Inflammatory macrophage treated with lipopolysaccharide for 1 hour (primary cell): ENCODE measurements at places on chromosomes 13 and 19.

- DNase-seq: no peak
These were observed 6.8 kb upstream of the LRFN1 start for GRCh38 chr19:39327363-39328045.

DNA sequence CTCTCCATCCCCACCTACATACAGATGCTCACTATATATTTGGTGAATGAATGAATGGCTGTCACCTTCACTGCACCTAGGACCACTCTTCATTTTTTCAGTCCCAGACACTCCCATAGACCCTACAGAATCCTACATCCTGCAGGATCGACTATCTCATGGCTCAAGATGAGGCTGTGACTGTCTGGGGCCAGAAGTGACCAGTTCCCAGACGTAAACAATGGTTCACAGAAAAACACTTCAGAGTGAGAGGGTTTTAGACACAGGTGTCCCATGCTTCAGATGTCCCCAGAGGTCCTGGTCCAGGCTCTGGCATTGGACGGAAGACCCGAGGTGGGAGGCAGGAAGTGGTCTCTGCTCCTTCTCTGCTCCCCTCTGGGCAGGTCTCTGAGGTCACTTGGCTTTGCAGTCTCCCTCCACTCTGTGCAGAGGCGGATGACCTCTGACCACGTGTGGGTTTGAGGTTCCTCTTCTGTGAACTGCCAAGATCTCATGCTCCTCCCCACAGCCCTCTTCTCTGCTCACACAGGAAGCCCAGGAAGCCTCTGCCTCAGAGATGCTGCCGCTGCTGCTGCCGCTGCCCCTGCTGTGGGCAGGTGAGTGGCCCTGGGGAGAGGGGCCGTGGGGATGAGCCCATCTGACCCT is 24.9 kb downstream of the SIGLEC7 start:
- peak; percentile 78 for DNase-seq

DNA sequence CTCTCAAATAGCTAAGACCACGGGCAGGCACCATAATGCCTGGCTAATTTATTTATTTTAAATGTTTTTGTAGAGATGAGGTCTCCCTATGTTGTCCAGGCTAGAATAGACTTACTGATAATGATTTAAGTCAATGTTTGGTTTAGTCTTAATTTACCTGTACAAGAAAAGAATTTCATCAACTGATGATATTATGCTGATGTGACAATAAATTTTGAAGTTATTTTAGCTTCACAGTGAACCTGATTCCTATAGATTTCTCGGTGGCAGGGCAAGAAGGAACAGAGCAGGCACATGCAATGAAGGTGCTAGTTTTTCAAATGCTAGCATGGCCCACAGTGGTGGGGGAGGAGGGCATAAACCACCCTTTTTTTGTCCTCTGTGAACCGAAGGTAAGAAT is 42.6 kb upstream of the CBY2 start:
- no peak for DNase-seq

- no peak for DNase-seq
These were observed 3.0 kb downstream of the ZNF570 start for GRCh38 chr19:37472165-37472564.

GRCh38 chr13:91148098-91148497 is 199.4 kb upstream of the MIR17HG start:
- DNase-seq: no peak

DNA sequence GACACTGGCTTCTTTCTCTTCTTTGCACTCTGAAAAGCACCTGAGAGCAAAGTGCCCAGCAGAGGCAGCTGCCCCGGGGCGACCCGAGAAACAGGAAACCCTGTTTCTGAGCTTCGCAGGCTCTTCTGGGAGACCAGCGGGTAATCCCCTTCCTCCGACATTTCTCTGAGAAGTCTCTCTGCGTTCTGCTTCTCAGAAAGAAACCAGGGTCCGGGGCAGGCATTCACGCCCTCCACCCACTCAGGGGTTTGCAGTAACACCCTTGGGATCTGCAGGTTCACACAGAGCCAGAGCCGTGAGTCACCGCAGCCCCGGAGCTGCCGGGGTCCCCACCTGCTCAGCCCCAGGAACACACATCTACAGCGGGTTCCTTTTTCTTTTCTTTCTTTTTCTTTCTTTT is 86.0 kb downstream of the GADD45B start:
- peak; percentile 34 for DNase-seq

DNA sequence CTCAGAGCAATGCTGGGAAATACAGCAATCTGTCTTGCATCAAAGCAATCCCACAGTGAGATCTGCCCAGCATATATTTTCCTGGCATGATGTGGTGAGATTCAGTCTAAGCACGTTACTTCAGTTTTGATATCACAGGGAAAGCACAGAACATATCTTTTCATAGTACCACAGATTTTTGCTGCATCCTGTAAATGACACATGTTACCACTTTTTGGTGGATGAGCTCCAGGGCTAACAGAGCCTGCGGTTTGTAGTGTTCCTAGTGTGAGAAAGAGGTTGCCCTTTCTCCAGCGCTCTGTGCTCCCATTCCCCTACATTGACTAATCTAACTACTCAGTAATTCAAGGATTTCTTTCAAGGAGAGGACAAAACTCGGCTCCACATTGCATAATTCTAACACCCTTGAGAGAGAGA is 409.0 kb downstream of the GPC6 start:
- no peak for DNase-seq
